ENCODE measurements at places on chromosomes 5 and 9. TPM values are rescaled to one million over a fixed set of nuclear protein-coding genes. Genes with fewer than 3 reads are reported as not detected.

PGM5 gene
- total RNA-seq: not detected

FAT2 gene
- 95.1 TPM for total RNA-seq

FAM151B gene
- total RNA-seq: 1.3 TPM

SPINK13 gene
- not detected for total RNA-seq

SH3PXD2B gene
- total RNA-seq: 20.9 TPM

PCDHA1 gene
- not detected for total RNA-seq

DMGDH gene
- 0.07 TPM for total RNA-seq

SLC34A1 gene
- not detected for total RNA-seq

TSSK1B gene
- 0.14 TPM for total RNA-seq

RASEF gene
- total RNA-seq: 0.07 TPM

ASTN2 gene
- 0.41 TPM for total RNA-seq

GRAMD2B gene
- 21.5 TPM for total RNA-seq

GPR21 gene
- total RNA-seq: not detected

FOXD4L5 gene
- total RNA-seq: 0.07 TPM

FOXD4L4 gene
- total RNA-seq: not detected

LHX3 gene
- not detected for total RNA-seq

N4BP3 gene
- total RNA-seq: 3.6 TPM

ZNF189 gene
- 10.4 TPM for total RNA-seq

NDUFA8 gene
- 70.4 TPM for total RNA-seq

FER gene
- total RNA-seq: 27.6 TPM

GKAP1 gene
- total RNA-seq: 0.41 TPM

SHC3 gene
- under 0.01 TPM for total RNA-seq

Data from foreskin keratinocyte (primary cell).